ENCODE measurements at places on chromosomes 4 and X.

GRCh38 chrX:149504226-149504914 is 736 bp downstream of the IDS start:
- peak; percentile 66 for DNase-seq

DNA sequence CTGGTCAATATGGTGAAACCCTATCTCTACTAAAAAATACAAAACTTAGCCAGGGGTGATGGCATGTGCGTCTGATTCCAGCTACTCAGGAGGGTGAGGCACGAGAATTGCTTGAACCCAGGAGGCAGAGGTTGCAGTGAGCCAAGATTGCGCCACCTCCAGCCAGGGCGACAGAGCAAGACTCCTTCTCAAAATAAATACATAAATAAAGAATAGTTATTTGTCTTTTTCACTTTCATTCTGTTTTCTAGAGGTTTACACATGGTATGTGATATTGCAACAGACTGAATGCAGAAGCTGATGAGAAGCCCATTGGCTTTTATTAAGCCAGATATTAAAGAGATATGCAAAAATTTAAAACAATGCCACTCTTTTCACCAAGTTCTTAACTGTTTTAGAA is 8.2 kb downstream of the KLHL15 start:
- no peak for DNase-seq

GRCh38 chrX:131287560-131288179 is 1.4 kb downstream of the IGSF1 start:
- DNase-seq, result no peak

DNA sequence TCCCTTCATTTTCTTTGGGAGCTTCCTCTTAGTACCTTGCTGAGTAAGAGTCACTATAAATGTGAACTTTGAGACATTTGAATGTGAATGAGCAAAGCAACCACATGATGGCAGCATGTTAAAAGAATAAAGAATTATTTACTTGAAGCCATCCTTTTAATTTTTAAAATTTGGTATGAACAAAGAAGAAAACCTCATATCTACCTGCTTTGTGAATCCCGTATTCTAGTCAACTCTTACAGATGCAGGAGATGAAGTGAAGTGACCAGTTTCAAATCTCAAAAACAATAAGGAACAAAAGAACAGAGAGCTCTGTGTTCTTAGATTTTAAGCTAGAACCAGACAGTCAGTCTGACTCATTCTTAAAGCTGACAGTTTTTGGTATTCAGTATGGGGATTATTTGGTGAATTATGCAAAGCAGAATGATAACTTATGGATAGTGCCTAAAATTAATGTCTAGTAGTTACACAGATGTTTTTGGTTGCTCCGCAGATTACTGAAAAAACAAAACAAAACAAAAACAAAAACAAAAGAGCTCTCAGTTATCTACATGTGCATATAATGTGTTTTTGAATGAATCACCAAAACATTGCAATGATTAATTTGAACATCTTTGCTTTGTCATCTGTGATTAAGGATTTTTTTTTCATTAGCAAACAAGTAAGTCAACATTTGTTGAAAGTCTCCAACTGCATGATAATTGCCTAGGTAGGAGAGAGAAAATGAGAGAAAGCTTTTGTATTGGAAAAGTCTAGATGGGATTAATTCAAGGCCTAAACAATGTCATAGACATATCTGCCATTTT is 48.2 kb upstream of the H2AZ1 start:
- no peak for DNase-seq
